Activated CD4-positive, CD25-positive, alpha-beta regulatory T cell treated with anti-CD3 and anti-CD28 coated beads, Interleukin-2, amount 50 U/mL, for 72 hours (primary cell): ENCODE measurements at places on chromosomes 12 and 14.

DNA sequence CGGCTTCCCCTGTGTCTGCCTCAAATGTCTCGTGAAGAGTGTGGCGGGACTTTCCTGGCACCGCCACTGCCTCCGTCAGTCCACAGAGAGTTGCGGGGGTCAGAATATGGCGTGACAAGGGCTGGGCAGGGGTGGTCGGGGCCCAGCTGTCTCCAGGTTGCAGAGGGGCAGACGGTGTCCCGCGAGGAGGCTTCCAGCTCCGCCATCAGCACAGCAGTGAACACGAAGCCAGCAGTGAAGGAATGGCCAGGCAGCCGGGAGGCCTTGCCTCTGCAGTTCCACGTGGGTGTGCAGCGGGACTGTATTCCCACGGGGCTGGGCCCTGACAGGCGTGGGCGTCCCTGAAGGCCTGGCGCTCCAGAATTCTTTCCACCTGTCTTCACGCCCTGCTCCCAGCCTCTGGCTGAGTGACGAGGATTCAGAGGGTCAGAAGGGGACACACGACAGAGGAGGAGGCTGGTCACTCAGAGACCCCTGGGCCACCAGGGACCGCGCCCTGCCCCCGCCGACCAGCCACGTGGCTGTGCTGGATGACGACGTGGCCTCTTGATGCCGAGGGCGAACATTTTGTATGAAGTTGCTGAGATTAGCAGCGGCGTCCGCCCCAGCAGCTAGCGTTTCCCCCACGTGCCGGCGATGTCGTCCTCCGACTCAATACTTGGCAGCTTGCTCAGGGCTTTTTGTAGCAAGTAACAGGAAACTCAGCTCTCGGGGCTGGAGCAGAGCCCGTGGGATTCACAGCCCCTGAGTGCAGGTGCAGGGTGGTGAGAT is 25.0 kb upstream of the GALNT9 start:
- DNase-seq = no peak

GRCh38 chr12:108589840-108590229 is 8.0 kb downstream of the TMEM119 start:
- DNase-seq = no peak

DNA sequence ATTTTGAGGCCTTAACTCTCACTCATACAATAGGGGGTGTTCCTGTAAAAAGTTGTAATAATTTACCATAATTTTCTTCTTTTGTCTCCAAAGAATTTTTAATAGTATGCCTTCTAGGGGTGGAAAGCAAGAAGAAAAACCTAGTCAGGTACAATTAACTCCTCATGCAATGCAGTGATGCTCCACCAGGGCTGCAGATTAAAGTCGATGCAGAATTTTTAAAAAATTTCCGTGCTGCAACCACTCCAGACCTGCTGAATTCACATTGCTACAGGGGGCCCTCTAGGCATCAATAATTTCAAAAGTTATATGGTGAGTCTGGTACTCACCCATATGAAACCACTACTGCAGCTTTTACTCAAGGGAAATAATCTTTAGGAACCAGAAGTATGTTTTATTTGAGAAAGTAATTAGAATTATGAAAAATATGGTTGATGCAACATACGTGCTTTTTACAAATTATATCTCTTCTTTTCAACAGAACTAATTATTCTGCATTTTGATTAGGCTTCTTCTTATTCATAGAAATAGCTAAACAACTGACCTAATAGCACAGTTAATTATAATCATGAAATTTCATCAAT is 353.2 kb downstream of the BCAT1 start:
- DNase-seq = no peak

GRCh38 chr14:100296106-100296651 is 10.1 kb downstream of the SLC25A29 start:
- DNase-seq = no peak

DNA sequence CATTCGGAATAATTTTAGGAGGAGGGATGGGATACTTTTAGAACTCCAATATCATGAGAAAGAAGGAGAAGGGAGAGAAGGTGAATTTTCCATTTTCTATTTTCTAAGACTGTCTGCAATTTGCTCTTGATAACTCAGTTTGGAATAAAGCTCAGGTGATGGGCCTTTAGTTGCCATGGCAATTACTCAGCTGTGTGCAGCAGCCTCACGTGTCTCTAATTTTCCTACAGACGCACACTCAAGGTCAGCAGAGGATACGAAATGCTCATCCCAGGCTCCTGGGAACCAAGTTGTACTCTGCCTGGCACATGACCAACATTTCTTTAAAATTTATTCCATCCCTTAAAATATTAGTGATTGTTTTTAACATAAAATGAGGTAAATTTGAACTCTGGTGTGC is 76.7 kb downstream of the TTC8 start:
- no peak for DNase-seq

DNA sequence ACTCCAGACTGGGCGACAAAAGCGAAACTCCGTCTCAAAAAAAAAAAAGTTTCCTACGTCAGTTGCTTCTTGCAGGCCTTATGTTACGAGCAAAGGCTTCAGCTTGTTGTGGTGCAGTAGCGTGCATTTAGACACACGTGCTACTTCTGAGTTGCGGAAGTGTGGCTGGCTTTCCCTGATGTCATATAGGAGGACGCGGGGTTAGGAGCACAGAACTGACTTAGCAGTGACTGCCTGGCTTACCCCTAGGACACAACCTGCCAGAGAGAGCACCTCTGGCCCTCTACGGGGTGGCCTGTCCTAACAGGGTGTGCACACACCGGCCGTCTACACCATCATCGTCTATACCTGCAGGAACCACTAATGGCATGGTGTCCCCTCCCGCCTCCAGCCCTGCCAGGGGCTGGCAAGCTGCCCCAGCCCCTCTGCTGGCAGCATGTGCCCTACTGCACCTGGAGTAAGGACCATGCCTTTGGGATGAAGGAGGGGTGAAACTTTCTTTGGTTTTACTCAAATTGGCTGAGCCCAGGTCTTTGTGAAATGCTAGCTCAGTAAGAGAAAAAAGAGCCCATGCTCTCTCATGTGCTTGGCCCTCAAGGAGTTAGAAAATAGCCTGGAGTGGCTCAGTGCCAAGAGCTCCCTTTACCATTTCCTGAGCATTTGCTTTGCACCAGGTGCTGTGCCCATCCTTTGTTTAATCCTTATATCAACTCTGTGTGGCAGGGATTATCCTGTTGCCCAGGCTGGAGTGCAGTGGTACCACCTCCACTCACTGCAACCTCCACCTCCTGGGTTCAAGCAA is 1.7 kb upstream of the GPR68 start:
- peak; percentile 62 for DNase-seq

DNA sequence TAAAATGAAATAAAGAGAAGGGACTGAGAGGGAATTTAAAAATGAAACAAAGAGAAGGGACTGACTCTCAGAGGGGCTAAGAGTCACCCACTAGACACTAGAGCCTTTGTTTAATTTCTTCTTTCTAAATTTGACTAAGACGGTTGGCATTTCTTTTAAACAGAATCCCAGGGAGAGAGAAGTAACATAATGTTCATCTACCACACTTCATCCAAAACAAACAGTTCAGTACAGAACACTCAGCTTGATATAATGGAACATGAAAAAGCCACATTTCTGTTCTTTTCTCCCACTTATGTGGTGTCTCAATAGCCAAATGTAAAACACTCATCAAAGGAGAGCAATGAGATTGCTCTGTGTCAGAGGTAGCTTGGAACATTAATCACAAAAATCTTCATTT is 10.1 kb upstream of the NT5DC3 start:
- no peak for DNase-seq

DNA sequence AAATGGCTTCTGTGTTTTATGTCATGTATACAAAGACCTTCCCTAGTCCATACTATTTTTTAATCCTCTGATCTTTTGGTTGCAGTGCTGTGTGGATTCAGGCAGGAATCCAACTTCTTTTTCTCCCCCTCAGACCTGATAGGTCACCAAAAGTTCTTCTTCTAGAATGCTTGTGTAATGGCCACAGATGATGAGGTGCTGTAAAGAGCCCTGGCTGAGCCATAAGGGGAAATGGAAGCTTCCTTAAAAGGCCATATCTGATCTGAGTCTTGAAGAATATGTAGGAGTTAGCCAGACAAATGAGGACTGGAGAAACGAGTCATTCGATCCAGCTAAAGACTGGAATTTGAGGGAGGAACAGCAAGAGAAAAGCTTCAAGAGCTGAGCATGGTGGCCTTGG is 353.9 kb downstream of the PCNX1 start:
- no peak for DNase-seq

DNA sequence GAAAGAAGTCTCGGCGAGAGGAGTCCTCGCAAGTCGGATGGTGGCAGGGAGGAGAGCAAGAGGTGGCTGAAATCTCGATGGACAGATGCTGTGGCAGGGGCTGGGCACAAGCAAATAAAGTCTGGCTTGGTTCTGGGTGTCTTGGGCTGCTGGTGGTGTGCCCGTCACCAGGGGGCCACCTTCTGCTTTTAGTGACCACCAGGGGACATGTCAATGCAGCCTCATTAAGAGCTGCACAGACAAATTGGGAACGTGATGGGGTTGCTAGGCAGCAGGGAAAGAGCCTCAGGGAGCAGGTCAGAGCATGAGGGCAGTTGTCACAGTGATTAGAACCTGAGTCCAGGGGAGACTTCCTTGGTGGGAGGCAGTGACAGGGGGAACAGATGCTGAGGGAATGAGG is 44.0 kb downstream of the LRRC74A start:
- no peak for DNase-seq

- peak; percentile 57 for DNase-seq
Observed at GRCh38 chr12:104457746-104458693, 1.3 kb downstream of the CHST11 start.

DNA sequence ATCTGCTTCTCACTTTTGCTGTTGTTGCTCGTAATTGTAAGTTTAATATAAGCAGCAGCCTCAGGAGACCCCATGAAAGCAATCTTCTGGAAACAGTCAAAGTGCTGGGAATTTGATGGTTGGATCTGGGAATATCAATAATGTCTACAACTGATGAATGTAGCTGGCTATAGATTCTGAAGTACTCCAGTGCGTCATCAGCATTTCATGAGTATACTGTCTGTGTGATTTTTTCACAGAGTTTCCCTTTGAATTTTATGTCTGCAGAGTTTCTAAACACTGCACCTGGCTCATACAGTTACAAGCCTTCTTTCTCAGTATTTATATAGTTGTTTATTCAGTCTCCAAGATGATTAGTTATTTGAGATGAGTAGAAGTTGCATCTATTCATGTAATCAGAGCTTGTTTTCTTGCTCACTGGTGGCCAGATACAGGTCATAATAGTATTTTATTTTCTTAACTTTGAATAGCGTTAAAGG is 222.3 kb downstream of the RAD51B start:
- DNase-seq = no peak

- DNase-seq = no peak
Observed at GRCh38 chr12:42099433-42099832, 45.2 kb downstream of the GXYLT1 start.

- no peak for DNase-seq
Observed at GRCh38 chr14:89856871-89857345, 97.6 kb downstream of the EFCAB11 start.

DNA sequence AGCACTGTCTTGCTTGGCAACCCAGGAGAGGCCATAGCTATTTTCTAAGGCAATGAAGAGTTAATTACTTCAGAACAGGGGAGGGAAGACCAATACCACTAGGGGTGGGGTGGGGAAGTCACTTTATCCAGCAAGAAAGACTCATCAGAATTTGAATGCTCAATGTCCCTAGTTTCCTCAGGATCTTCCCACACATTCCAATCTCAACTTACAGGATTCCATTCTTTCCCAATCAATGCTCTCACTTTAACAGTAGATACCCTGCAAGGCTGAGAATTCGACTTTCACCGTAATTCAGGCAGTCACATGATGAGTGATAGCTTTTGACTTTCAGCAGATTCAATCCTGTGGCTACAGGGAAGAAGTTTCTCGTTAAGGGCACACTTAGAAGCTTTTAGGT is 526.6 kb upstream of the SEL1L start:
- DNase-seq = no peak

DNA sequence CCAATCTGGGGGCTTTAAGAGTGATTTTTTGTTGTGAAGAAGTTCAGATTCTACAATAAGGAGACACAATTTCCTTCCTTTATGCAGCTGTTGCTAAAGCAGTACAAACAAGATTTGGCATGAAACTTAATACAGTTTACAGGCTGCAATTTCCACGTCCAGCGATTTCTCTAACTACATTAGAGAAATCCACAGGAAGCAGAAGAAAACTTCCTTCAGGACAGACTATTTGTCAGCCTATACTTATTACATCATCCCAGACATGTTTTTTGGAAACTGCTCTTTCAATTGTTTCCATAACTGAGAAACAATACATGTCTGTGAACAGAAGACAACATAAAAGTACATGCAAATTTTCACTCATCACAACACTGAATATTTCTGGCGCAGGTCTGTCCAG is 204.3 kb downstream of the TTC7B start:
- no peak for DNase-seq

GRCh38 chr12:22275843-22276242 is 58.7 kb downstream of the ST8SIA1 start:
- no peak for DNase-seq

GRCh38 chr14:63328787-63329737 is 10.3 kb upstream of the GPHB5 start:
- no peak for DNase-seq

GRCh38 chr12:68538726-68539614 is 71.7 kb upstream of the RAP1B start:
- no peak for DNase-seq
